ENCODE measurements at places on chromosomes 1 and 21.

- DNase-seq, result no peak
Observed at GRCh38 chr1:169217636-169218035, 111.1 kb downstream of the ATP1B1 start.

GRCh38 chr1:41020109-41020576 lies 1.4 kb downstream of the SLFNL1 start:
- DNase-seq, result no peak

DNA sequence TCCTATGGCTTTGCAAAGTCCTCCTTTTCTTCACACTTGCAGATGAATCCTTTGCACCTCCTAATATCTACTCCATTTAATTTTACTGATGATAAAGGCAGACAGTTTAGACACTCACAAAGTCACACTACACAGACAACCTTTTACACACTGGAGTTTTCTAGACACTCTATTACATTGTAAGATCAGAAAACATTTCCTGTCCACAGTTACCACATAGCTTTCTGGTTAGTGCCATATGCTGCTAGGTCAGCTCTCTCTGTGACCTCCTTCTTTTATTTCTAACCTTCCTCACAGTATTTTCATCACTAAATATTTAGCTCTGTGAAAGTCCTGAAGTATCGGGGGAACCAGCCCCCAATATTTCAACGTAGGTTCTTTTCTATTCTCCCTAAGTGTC lies 5.1 kb downstream of the SH2D1B start:
- no peak for DNase-seq

DNA sequence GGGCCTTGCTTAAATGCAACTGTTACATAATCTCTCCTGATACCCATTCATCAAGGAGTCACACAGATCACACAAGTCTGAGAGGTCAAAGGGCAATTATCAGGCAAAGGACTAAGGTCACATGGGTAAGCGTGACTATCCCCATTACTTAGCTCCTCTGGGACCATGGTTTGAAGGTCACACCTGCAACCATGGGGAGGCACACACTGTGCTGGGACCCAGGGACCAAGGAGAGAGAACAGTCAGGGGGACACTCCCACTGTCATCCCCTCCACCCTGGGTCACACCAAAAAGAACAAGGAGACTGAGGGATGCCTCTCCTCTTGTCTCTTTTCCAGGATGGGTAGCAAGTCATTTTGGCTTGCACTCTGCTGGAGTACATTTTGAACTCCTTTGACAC lies 30.9 kb upstream of the CTBS start:
- no peak for DNase-seq

DNA sequence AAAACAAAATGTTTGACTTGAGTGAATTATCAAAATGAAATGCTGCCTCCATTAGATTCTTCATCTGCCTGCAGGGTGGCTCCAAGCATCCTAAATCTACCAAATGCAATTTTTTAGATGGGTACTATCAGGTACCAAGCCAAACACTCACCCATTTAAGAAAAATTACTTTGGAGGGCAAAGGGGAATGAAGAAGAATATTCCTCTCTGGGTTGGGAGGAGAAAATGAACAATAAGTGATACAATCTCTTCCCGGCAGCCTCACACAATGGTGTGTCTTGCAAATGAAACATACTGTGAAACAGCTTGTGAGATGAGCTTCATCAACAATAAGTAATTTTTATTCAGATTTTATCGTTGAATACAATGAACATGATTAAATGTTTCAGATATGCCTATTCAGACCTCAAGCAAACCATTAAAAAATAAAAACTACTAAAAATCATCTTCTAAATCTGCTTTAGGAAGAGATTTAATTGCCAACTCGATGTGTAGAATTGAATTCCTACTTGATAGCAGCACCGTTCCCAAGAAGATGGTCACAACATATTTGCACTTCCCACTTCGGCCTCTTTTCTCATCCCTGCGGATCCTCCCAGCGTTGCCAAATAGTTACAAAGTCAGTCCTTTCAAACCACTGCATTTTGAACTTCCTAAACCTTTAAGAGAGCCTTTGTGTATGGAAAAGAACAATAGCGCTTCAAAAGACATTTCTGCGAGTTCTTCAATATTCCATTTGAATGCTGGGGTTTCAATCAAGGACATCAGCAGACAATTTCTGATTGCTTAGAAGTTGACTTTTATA lies 2.7 kb downstream of the DAB1 start:
- no peak for DNase-seq
